ENCODE measurements at places on chromosomes 7 and 10.

- DNase-seq: no peak
Measured at GRCh38 chr7:138992052-138992531, 10.9 kb upstream of the KIAA1549 start.

GRCh38 chr7:50306494-50307367, 2.2 kb downstream of the IKZF1 start:
- DNase-seq: no peak

DNA sequence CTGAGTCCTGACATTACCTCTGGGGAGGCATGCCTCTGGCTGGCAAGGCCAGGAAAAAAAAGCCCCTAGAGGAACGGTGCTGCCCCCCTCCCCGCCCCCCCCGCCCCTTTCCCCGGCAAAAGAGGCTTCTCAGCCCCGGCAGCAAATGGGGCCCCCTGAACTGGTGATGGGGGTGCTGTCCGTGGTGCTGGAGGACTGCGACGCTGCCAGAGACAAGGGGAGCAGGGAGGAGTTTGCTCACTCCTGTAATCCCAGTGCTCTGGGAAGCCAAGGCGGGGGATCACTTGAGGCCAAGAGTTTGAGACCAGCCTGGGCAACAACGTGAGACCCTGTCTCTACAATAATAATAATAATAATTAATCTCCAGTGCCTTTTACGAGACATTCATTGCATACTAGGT, 23.7 kb downstream of the SRRM3 start:
- no peak for DNase-seq

- DNase-seq: no peak
Measured at GRCh38 chr7:86653919-86654659, 10.4 kb downstream of the GRM3 start.

GRCh38 chr7:24970676-24971075, 9.3 kb downstream of the OSBPL3 start:
- DNase-seq: no peak

DNA sequence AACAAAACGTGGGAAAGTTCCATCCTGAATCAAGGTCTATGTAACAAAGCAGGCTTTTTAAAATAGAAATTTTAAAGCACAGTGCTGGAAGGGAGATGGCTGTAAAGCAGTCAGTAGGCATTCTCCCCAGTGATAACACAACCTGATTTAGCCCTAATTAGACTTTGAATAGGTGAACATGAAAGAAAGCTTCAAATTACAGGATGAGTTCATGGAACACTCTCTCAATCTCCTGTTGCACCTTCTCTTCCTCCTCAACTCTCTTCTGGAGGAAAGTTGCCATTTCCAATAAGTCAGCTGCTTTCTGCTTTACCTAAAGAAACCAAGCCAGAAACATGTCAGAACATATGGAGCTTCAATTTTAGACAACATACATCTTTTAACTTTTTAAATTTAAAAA, 20.1 kb downstream of the SFR1 start:
- no peak for DNase-seq

DNA sequence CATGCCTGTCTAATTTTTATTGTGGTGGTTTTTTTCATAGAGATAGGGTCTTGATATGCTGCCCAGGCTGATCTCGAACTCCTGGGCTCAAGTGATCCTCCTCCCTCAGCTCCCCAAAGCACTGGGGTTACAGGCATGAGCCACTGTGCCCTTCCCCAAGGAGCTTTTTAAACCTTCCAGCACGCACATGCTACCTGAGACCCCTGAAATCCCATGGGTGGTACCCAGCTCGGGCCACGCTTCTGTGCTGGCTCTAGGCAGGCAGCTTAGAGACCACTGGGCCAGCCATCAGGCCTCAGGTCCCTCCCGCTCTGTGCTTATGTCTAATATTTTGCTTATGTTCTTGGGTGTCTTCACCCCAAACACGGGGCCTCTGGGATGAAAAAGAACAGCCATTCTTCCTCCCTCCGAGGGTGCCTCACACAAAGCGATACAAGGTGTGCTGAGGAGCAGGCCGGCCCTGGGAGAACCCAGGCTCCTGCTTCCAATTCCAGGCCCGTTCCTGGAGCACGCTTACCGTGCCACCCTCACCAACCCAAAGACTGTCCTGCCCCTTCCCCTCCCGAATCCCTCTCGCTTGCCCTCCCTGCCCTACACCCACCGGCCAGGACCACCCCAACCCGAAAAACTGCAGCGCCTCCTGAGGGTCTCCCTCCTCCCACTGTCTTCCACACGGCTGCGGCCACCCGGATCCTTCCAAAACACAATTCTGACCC, 10.9 kb downstream of the SPOCK2 start:
- no peak for DNase-seq

GRCh38 chr7:137606061-137606674, 240.6 kb downstream of the DGKI start:
- no peak for DNase-seq

DNA sequence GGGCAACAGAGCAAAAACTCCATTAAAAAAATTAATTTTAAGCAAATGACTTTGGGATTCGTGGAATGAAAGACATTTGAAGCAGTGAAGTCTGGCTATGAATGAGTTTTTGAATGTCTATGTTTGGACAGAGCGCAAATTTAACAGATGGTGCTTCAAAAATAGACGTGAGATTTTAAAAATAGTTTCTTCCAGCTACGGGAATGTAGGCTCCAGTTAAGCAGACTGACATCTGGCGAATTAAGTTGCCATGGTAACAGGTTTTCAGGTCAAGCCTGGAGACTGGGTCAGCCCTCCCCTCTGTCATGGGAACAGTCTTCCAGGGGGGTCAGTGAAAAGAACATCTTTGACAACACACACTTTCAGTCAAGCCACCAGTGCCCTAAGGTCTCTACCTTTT, 62.0 kb downstream of the MYOF start:
- DNase-seq: no peak

DNA sequence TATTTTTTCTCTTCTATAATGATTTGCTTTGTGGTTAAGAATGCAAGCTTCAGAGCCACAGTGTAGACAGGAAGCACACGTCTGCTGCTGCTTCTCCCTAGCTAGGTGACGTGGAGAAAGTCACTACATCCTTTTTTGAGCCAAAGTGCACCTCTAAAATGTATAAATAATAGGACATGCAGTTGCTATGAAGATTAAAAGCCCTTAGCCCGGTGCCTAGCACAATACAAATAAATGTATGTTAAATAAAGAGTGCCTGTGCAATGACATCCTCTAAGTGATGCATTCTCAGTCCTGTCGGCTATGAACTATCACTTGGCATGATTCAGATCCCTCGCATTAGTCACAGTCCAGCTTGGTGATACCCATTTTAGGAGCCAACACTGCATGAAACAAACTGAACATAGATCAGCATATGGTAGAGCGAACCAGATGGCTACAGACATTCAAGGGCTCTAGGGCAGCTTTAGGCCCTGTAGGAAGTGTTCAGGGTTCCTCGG, 4.8 kb upstream of the TRDMT1 start:
- no peak for DNase-seq

DNA sequence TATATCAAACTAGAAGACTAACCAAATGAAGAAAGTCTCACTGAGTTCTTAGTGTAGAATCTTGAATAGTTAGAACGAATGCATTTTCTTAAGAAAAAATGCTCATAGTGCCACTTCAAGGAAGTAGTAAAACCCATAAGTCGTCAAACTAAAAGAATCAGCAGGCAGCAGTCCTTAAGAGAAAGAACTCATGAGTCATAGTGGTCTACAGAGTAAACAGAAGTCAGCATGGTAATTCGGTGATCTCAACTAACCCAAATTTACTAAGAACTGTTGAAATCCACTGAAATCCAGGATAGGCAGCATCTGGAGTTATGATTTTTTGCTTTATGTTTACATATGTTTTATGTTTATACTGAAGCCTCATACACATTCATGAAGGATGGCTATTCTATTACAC, 256.2 kb downstream of the LHFPL3 start:
- DNase-seq: no peak

DNA sequence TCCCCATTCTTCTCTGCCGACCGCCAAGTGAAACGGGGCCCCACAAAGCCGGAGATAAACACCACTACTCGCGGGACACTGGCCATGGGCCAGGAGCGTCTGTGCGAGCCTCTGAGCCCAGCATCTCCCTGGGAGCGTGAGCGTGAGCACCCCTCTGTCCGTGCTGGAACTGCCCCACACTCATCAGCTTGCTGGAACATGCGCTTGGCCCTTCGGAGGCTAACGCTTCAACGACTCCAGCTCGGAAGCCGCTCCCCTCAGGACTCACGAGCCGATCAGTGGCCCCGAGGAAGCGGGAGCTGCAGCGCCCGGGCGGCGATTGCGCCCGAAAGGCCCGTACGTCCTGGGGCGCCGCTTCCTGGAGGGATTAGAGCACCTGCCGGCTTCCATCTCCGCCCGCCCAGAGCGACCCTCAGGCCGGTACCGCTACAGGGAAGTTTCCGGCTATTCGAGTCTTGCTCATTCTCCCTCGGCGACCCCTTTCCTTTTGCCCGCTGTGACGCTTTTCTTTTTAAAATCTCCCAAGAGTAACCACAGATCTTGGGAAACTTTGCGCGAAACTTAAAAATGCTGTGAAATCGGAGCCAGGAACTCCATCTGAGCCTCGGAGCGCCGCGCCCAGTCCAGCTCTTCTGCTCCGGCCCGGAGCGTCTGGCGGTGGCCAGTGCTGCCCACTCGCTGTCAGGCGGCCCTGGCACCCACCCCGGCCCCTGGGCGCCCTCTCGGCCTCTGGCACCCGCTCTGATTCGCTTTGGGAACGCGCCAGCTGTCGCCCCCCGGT, 1.0 kb downstream of the TLL2 start:
- DNase-seq: no peak

DNA sequence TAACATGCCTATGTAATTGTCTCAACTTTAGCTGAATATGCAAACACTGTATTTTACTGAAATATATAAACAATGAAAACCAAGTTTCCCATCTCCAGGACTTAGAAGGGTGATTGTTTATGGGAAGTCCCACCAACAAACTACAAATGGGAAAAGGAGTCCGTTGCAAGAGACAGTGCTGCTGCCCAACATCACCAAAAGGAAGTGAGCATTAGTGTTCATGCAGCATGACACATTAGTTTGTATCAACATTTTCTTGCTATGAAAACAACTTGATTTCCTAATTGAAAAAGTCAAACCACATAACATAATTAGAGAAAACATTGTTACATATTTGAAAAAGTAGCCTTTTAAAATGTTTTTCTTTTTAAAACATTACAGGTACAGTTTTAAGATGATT, 138.5 kb downstream of the ZNF438 start:
- no peak for DNase-seq

GRCh38 chr10:71679425-71679824, 40.2 kb downstream of the C10orf105 start:
- no peak for DNase-seq

GRCh38 chr10:132098539-132099388, 33.0 kb downstream of the JAKMIP3 start:
- no peak for DNase-seq

- no peak for DNase-seq
Measured at GRCh38 chr7:34841326-34841725, 183.3 kb downstream of the NPSR1 start.

DNA sequence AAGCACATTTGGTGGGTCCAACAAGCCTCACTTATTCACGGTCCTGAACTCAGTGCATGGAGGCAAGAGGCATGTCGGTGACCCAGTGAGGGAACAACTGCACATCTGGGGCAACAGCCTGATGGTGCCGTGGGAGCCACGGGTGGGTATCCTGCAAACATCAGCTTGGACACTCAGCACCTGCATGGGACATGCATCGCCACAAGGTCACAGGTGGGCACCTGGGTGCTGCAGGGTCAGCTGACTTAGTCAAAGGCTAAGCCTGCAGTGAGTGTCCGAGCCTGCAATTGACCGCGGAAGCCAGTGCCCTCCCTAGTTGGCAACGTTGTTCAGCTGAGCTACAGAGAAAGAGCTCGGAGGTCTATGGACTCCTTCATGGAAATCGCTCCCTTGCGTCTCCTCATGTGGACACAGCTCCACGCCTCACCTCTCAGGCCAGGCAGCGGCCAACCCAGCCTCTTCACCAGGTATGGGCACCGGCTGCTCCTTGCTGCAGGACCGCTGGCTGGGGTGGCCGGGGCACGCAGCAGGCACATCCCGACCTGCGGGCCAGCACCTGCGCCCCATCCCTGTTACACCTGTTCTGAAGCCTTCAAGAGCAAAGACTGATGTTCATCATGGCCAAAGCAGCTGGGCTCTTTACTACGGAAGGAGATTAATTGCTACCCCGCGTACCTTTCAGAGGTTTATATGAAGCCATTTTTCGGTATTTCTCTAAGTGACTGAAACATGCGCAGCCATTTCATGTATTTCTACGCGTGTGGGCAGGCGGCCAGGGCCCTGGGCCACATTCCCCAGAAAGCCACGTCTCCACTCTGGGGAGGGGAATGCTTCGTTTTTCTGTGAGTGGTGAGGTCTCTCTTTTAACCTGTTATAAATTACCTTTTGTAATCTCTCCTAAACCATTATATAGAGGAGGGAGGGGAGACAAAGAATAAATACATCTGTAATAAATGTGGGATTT, 380.7 kb downstream of the DNAJB6 start:
- DNase-seq: no peak

GRCh38 chr10:99693933-99694583, 34.7 kb downstream of the ENTPD7 start:
- no peak for DNase-seq

- DNase-seq: no peak
Measured at GRCh38 chr10:86545101-86545500, 23.5 kb upstream of the WAPL start.

DNA sequence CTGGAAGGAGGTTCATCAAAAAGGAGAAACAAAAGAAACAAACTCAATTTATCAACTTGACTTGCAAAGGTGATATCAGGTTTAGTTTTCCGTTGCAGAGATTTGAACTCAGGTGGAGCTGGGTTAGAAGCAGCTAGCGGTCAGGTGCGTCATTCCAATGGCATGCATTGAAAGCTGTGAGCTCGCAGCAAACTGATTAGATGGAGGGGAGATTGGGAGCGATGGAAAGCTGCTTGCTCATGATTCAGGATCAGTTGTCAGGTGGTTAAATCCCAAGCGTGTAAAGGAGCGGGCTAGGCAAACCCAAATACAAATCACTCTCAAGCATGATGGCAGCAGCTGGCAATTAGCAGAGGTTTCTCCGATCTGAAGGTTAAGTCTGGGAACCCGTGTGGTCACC, 49.3 kb upstream of the AFAP1L2 start:
- no peak for DNase-seq

GRCh38 chr7:50697748-50698147, 84.9 kb downstream of the GRB10 start:
- DNase-seq: no peak

DNA sequence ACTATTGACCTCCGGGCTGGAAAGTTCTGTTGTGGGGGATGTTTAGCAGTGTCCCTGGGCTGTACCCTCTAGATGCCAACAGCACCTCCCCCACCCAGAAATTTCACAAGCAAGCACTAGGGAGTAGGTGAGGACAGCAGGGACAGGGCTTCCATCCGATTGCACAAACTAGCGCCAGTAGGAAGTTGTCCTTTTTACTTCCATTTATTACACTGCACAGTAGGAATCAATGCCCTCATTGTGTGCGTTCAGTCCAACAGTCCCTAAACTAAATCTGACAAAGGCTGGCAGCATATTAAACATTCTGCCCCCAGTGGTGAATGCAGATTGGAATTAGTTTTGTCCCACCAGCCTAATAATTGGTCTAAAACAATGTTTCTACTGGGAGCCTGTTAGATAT, 6.4 kb upstream of the SOSTDC1 start:
- DNase-seq: no peak

- no peak for DNase-seq
Measured at GRCh38 chr7:116142850-116143249, 67.5 kb upstream of the TES start.
